ENCODE measurements at places on chromosomes 16 and 17.

DNA sequence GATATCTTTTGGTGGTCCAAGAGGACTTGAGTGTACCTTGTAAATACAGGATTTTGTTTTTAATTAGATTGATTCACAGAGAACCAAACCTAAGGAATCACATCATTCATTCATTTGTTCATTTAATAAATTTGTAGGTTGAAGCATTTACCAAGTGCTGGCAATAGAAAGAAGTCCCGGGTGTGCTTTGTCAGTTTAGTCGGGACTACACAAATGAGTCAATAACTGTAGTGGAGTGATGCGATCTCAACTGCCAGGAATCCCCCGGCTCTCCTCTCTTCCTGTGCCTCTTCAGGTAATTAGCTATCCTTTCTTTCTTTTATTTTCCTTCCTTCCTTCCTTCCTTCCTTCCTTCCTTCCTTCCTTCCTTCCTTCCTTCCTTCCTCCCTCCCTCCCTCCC is 1.4 kb upstream of the WWOX start:
- DNase-seq: no peak

- no peak for DNase-seq
Measured at GRCh38 chr16:79794941-79795340, 194.4 kb upstream of the MAF start.

GRCh38 chr16:75202069-75202590 is 4.8 kb downstream of the CTRB2 start:
- no peak for DNase-seq

- peak; percentile 73 for DNase-seq
Measured at GRCh38 chr17:35898283-35899070, 18.3 kb upstream of the CCL5 start.

DNA sequence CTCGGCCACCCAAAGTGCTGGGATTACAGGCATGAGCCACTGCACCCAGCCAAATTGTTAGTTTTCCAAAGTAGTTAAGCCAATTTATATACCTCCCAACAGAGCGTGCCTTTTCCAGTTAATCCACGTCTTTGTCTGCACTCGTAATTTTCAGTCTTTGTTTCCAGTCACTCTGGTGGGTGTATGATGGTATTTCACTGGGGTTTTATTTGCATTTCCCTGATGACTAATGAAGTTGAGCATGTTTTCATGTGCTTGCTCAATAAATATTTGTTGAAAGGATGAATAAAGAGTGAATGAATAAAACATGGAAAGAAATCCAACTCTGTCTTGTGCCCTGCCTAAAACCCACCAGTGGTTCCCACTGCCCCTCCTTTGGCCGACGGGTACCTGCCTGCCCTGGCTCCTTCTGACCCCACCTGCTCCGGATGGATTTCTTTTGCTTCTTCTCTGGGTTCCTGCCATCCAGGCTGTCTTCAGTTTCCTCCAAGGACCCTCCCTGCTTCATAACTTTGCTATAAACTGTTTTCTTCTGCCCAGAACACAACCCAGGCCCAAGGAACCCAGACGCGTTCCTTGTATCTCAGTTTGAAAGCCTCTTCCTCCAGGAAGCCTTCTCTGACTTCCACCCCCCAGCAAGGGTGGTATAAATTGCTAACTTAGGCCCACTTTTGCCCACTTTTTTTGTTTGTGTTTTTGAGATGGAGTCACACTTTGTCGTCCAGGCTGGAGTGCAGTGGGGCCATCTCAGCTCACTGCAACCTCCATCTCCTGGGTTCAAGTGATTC is 3.0 kb upstream of the ABCC1 start:
- no peak for DNase-seq

DNA sequence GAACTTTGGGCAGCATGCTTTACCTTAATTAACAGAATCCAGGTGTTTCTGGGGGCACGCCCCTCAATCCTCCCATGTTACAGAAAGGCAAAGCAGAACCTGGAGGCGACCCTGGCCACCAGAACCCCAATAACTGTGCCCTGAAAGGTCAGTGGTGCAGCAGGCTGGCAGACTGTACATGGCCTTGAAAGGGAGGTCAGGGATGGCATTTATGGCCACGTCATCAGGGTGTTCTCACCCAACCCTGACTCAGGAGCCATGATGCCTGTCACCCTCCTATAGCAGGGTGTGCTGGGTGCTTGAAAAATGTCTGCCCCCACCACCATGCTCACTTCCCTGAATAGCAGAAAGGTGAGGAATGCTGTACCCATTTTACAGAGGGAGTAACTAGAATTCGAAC is 177.7 kb downstream of the TMEM132E start:
- DNase-seq: no peak

DNA sequence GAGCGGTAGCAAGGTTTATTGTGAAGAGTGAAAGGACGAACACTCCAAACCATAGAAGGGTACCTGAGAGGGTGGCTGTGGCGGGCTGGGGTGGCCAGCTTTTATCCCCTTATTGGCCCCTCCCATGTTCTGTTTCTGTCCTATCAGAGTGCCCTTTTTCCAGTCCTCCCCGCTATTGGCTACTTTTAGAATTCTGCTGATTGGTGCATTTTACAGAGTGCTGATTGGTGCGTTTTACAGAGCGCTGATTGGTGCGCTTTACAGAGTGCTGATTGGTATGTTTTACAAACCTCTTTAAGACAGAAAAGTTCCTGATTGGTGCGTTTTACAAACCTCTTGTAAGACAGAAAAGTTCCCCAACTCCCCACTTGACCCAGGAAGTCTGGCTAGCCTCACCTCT is 12.5 kb downstream of the GSG1L2 start:
- no peak for DNase-seq

Measured in DMS79 (cell line).